ENCODE measurements at places on chromosomes 5 and 9. TPM values are rescaled to one million over a fixed set of nuclear protein-coding genes. Genes with fewer than 3 reads are reported as not detected.

The ZBTB6 gene
- total RNA-seq: 15.6 TPM

The CCNI2 gene
- not detected for total RNA-seq

The RANBP17 gene
- 12.5 TPM for total RNA-seq

The NNT gene
- total RNA-seq: 71.0 TPM

The LECT2 gene
- not detected for total RNA-seq

The ARL14EPL gene
- total RNA-seq: not detected

The TMOD1 gene
- total RNA-seq: 0.69 TPM

The FBP1 gene
- not detected for total RNA-seq

The IFNA13 gene
- total RNA-seq: not detected

The IRX2 gene
- 0.69 TPM for total RNA-seq

The SCGB3A1 gene
- total RNA-seq: not detected

The MYORG gene
- 2.2 TPM for total RNA-seq

The DPP7 gene
- 145 TPM for total RNA-seq

The CYLC2 gene
- not detected for total RNA-seq

The TCF7 gene
- 0.40 TPM for total RNA-seq

The PCDHB8 gene
- total RNA-seq: 0.26 TPM

The ATOSB gene
- 28.2 TPM for total RNA-seq

The CTNND2 gene
- total RNA-seq: not detected

The FAM151B gene
- 7.4 TPM for total RNA-seq

The NEUROG1 gene
- not detected for total RNA-seq

The WDR41 gene
- total RNA-seq: 101 TPM

The NPR3 gene
- total RNA-seq: 43.4 TPM

The BTNL8 gene
- total RNA-seq: not detected

The MED22 gene
- total RNA-seq: 25.5 TPM

The SPINK7 gene
- not detected for total RNA-seq

The RNF38 gene
- 13.6 TPM for total RNA-seq

The ACTBL2 gene
- 0.03 TPM for total RNA-seq

The GPRIN1 gene
- 2.9 TPM for total RNA-seq

The TPPP gene
- 0.43 TPM for total RNA-seq

The OTULIN gene
- total RNA-seq: 17.4 TPM

The PCDHA1 gene
- total RNA-seq: not detected

The ANAPC2 gene
- 24.6 TPM for total RNA-seq

The ZNF454 gene
- 1.9 TPM for total RNA-seq

The SPATA9 gene
- 0.30 TPM for total RNA-seq

The ORM2 gene
- total RNA-seq: not detected

The MZB1 gene
- not detected for total RNA-seq

The PCDHA6 gene
- 0.76 TPM for total RNA-seq

The HEXB gene
- 210 TPM for total RNA-seq

The EPB41L4A gene
- 7.3 TPM for total RNA-seq

The SLC2A6 gene
- 19.7 TPM for total RNA-seq

The BAAT gene
- total RNA-seq: 0.07 TPM

The CDKN2B-AS1 gene
- 1.3 TPM for total RNA-seq

The MUSK gene
- 0.10 TPM for total RNA-seq

The IFNA2 gene
- not detected for total RNA-seq

The PLPP7 gene
- 18.9 TPM for total RNA-seq
